ENCODE measurements at places on chromosomes 3 and 15. TPM values are rescaled to one million over a fixed set of nuclear protein-coding genes. Genes with fewer than 3 reads are reported as not detected.

DNA sequence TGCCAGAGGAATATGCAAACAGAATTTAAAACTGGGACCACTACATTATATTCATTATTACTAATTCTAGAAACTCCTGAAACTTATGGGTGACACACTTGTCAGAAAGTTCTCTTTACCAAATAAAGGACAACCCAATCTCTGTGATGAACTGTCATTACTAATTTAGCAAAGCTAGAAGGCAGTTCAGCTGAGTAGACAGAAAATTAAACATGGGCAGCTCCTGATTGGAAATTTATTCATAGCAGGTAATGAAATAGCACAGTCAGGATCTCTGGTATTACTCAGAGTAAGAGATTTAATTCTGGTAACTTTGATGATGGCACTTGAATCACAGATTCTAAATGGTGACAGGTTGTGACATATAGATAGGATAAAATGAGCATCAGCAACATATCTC lies 123.0 kb downstream of the GBE1 start:
- H3K4me1 ChIP-seq: no peaks in the 10 kb centered on the region
- H3K36me3 ChIP-seq: peaks cover 5% of the 10 kb centered on the region
- no peak for DNase-seq
- H3K27me3 ChIP-seq: no peaks in the 10 kb centered on the region
- H3K4me3 ChIP-seq: no peak overlapping the region

Gene CHRD
- not detected for total RNA-seq

DNA sequence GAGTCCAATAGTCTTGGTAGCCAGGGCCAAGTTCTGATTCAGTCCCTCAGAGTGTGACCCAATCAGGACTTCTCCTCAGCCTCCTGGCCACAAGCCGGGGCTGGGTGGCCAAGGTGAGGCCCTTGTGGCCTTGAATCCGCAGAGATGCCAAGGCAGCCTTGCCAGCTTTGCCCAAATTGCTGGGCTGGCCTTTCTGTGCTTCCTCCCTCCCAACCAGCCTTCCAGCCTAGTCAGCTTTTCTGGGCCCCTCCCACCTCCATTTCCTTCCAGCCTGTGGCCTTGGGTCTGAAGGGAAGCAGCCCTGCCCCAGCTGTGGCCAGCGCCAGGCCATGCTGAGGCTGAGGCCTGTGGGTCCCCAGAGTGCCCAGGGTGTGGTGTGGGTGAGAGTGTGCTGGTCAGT lies 34.3 kb upstream of the ANKDD1A start:
- peak overlapping the region; percentile 80 for H3K27ac ChIP-seq
- H3K27me3 ChIP-seq: no peaks in the 10 kb centered on the region

DNA sequence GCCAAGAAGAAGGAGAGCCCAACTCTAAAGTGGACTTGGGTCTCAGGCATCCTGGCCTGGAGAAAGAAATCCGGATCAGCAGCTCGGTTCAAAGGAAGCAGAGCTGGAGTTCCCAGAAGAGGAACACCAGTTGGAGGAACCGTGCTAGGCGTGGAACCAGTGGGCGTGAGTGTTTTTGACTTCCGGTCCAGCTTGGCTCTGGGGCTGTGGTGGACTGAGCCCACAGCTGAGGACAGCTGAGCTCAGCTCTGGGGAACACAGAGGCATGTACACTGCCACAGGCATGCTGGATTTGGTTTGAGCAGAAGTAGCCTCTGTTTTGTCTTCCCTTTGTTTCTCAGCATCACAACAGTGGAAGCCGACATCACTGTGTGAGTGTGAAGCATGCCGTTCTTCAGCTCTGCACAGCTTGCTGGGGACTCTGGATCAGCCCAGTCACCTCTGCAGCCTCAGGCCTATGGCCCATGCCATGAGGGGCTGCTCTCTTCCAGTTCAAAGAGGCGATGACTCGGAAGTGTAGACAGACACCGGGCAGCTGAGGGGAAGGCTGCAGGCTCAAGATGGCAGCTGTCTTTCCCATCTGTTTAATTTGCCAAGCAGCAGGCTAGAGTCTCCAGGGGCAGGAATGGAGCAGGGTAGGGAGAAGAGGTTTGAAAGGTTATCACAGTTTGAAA lies 185.8 kb upstream of the UBE3A start:
- no peak for DNase-seq
- no peak overlapping the region for H3K27ac ChIP-seq
- H3K36me3 ChIP-seq: no peaks in the 10 kb centered on the region
- H3K27me3 ChIP-seq: peaks cover 4% of the 10 kb centered on the region
- no peaks in the 10 kb centered on the region for H3K4me1 ChIP-seq

Gene BMF
- total RNA-seq: 3.6 TPM

DNA sequence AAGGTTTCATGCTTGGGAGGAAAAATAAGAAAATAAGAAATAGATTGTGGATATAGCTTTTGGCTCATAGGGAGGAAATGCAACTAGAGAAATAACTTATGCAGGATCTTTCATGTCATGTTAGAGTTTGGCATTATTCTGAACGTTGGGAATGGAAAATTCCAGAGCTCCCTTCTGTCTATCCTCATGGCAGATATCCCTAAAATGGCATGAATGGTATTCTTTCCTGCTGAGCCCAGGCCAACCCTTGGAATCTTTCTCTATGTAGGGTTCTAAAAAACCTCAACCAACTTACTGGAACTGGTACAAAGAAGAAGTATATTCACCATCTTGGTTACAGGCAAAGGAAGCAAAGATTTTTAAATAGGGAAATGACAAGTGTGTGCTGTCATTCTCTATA lies 212.5 kb downstream of the CHST2 start:
- no peaks in the 10 kb centered on the region for H3K27me3 ChIP-seq
- H3K4me3 ChIP-seq: no peak overlapping the region
- no peak overlapping the region for H3K27ac ChIP-seq
- no peaks in the 10 kb centered on the region for H3K4me1 ChIP-seq

DNA sequence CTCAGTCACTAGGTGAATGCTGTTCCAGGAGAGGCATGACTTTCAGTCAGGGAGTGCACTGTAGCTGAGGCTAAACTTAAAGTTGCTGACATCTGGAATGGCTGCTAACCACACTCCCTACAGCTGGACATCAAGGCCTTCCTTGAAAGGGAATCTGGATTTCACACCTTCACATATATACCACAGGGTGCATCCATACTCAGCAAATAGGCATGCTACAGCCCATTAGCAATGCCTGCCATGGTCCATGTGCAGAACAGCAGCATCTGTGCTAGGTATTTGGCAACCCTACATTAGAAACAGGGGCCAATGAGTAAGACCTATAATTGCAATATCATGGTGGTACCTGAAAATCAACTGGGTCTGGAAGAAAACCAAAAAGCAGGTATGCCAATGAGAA lies 74.8 kb downstream of the SNTN start:
- no peak overlapping the region for H3K4me3 ChIP-seq
- no peak for DNase-seq
- H3K4me1 ChIP-seq: no peaks in the 10 kb centered on the region
- H3K27ac ChIP-seq: no peak overlapping the region

Gene AADACL2
- total RNA-seq: not detected

Gene TMF1
- total RNA-seq: 47.5 TPM

DNA sequence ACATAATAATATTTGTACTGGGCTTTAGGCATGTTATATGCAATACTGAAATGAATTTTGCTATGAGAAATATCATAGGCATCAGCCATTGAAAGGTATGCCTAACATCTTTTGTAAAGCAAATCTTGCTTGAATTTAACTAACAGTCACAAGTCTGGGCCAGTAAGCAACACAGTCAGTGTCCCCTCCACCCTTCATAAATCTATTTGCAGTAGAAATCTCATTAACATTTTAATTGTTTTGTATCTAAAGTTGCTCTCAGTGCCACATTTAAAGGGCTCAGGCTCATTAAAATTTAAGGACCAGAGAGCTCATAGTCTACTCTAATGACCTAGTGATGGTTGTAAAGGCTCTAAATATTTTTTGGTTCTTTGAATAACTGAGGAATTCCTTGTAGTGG lies 167.2 kb upstream of the GOLIM4 start:
- peaks cover 3% of the 10 kb centered on the region for H3K27me3 ChIP-seq
- no peak overlapping the region for H3K27ac ChIP-seq
- no peaks in the 10 kb centered on the region for H3K4me1 ChIP-seq
- DNase-seq: no peak
- no peaks in the 10 kb centered on the region for H3K36me3 ChIP-seq

DNA sequence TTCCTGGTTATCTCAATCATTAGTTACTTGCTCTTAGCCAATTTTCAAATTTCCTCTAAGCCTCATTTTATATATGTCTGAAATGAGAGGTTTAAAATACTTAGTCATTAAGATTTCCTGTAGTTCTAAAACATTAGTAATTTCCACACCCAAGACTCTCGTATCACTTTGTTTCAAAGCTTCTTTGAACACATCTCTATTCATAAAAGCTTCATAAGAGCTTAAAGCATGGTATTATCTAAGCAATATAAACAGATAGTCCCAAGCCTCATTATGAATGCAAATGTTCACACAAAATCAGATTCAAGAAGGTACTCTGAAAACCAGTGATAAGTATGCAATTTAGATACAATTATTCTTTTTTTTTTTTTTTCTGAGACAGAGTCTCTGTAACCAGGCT lies 217.0 kb downstream of the FMN1 start:
- H3K4me3 ChIP-seq: no peak overlapping the region
- H3K27me3 ChIP-seq: no peaks in the 10 kb centered on the region
- no peak overlapping the region for H3K27ac ChIP-seq
- H3K36me3 ChIP-seq: no peaks in the 10 kb centered on the region

DNA sequence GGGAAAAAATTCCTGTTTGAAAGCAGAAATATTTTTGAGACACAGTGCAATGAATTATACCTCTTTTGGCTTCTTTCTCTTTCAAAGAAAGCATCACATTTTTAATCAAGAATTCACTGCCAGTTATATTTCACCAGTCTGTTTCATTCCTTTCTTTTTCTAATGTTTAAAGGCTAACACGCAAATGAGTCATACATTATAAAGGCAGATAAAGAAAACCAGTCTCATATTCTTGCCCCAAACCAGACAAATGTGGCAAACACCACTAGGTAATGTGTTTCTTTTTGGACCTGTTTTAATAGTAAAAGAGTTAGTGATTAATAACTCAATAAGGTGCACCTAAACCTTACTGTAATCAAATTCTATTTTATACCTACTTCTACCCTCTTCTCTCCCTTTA lies 83.8 kb downstream of the PLOD2 start:
- H3K36me3 ChIP-seq: no peaks in the 10 kb centered on the region
- H3K27ac ChIP-seq: no peak overlapping the region
- no peak overlapping the region for H3K4me3 ChIP-seq
- no peak for DNase-seq
- H3K4me1 ChIP-seq: no peaks in the 10 kb centered on the region

DNA sequence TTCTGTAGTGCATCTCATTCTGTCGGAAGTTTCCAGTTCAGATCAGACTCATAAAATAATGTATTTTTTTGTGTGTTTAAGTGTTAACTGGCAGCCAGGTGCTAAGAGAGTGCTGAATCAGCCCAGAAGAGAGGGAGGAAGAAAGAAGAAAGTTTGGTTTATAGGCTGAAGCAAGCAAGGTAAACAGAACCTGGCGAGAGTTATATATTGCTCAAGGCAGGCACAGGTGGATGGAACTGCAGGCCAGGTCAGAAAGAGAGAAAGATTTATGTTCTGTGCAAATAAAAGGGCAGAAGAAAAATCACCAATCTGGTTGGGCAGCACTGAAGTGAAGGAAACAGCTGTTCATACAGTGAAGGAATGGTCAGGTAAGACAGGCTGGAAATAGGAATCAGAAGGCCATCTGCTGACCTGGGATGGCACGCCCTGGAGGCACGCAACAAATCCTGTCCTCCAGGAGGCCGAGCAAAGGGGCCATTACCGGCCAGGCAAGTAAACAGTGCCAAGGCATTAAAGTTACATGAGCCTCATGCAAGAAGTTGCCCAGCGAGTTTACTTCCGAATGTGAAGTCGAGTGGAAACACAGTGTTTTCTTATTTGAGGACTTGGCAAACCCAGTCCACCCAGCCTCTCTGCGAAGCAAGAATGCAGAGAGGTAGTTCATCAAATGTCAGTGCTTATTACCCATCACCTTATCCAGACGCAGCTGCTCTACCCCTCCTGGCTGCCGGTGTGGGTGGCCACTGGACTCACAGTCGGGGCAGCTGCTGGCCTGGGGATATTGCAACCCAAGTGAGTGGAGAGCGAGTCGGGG lies 309.8 kb downstream of the VPS13C start:
- peaks cover 7% of the 10 kb centered on the region for H3K27me3 ChIP-seq

DNA sequence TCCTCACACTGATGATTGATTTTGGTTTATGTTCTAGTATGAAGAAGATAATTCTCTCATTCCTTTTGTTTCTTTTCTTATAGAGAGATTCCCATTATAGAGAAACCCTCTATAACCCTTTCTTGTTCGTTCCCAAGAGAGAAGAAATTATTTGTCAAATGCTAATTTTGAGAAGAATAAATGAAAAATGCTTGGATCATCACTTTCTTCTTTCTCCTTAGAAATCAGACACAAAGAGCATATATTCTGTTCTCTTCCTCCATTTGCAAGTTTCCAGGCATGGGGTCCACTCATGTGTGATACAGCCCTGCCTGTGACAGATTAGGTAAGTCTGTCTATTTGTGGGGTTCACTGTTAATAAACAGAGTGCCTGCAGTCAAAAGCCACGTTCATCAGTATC lies 222.6 kb upstream of the NECTIN3 start:
- no peaks in the 10 kb centered on the region for H3K36me3 ChIP-seq
- no peaks in the 10 kb centered on the region for H3K4me1 ChIP-seq
- H3K27me3 ChIP-seq: peaks cover 3% of the 10 kb centered on the region
- H3K4me3 ChIP-seq: no peak overlapping the region
- DNase-seq: no peak

DNA sequence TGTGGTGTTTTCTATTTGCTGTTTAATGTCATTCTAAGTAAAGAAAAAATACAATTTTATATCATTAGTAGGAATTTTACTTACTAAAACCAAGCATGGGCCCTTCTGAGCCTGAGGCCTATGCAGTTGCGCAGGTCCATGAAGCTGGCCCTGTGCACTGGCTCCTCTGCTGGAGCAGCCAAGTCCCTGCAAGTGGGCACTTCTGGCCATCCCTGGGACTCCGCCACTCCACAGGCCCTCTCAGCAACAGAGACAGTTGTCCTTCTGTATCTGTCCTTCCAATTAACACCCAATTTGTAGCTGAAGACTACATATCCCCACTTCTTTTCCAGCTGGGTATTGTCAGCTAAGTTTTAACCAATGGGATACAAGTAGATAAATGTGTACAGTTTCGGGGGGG lies 49.9 kb upstream of the RYK start:
- H3K4me1 ChIP-seq: no peaks in the 10 kb centered on the region
- no peak overlapping the region for H3K27ac ChIP-seq
- peaks cover 5% of the 10 kb centered on the region for H3K36me3 ChIP-seq
- DNase-seq: no peak
- no peak overlapping the region for H3K4me3 ChIP-seq
- peaks cover 65% of the 10 kb centered on the region for H3K27me3 ChIP-seq

DNA sequence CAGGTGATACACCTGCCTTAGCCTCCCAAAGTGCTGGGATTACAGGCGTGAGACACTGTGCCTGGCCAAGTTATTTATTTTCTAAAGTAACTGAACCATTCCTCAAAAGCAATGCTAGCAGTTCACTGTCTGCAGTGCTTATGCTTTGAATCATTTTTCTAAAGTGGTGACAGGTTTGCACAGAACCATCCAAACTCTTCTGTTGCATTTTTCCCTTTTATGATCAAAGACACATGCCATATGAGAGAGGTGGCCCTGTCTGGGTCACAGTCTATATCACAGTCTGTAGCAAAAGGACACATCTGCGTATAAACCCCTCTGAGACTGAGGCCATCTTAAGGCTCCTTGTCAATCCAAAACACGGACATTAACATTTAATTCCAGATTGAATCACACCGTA lies 17.2 kb downstream of the CDCP1 start:
- H3K4me1 ChIP-seq: peaks cover 11% of the 10 kb centered on the region
- H3K4me3 ChIP-seq: no peak overlapping the region
- DNase-seq: no peak
- H3K36me3 ChIP-seq: no peaks in the 10 kb centered on the region
- no peak overlapping the region for H3K27ac ChIP-seq

All from activated CD8-positive, alpha-beta memory T cell treated with anti-CD3 and anti-CD28 coated beads, Interleukin-2, amount 10 ng/mL, durations not matched to agents 7 days and 5 days (primary cell).